ENCODE measurements at places on chromosomes 1 and 21.

- no peak for DNase-seq
Measured at GRCh38 chr21:23837564-23837963, 1769.7 kb downstream of the MRPL39 start.

- DNase-seq: no peak
Measured at GRCh38 chr1:3031401-3032221, 10.3 kb downstream of the ACTRT2 start.

GRCh38 chr1:94339206-94339927, 78.8 kb upstream of the ABCD3 start:
- DNase-seq: no peak

GRCh38 chr1:235632506-235633401, 16.8 kb downstream of the GNG4 start:
- DNase-seq: peak; percentile 54

- DNase-seq: peak; percentile 33
Measured at GRCh38 chr1:60113028-60113427, 39.5 kb upstream of the C1orf87 start.

- DNase-seq: peak; percentile 42
Measured at GRCh38 chr1:239247285-239247684, 139.1 kb upstream of the CHRM3 start.

GRCh38 chr1:28329395-28330153, 734 bp downstream of the MED18 start:
- DNase-seq: peak; percentile 53

GRCh38 chr1:114379987-114380386, 131.0 kb downstream of the TRIM33 start:
- DNase-seq: no peak

GRCh38 chr1:27634177-27634984, 604 bp downstream of the FGR start:
- DNase-seq: no peak

GRCh38 chr1:43038232-43038935, 79.7 kb upstream of the SLC2A1 start:
- no peak for DNase-seq

- peak; percentile 47 for DNase-seq
Measured at GRCh38 chr1:76867342-76868130, at the start of gene ST6GALNAC5. Gene ST6GALNAC5 (plus strand): TSS chr1:76867480.

GRCh38 chr1:14810595-14811361, 212.3 kb downstream of the KAZN start:
- no peak for DNase-seq

- peak; percentile 53 for DNase-seq
Measured at GRCh38 chr1:224922404-224923164, 6.9 kb upstream of the DNAH14 start.

Data from choroid plexus epithelial cell (primary cell).